ENCODE measurements at places on chromosomes 1 and 21.
A peak's percentile ranks its signal among the peaks of the same experiment; 100 is the strongest.

- DNase-seq, result no peak
Observed at GRCh38 chr1:96703186-96703585, 18.4 kb upstream of the PTBP2 start.

GRCh38 chr1:228400692-228401454, 5.8 kb downstream of the TRIM11 start:
- no peak for DNase-seq

DNA sequence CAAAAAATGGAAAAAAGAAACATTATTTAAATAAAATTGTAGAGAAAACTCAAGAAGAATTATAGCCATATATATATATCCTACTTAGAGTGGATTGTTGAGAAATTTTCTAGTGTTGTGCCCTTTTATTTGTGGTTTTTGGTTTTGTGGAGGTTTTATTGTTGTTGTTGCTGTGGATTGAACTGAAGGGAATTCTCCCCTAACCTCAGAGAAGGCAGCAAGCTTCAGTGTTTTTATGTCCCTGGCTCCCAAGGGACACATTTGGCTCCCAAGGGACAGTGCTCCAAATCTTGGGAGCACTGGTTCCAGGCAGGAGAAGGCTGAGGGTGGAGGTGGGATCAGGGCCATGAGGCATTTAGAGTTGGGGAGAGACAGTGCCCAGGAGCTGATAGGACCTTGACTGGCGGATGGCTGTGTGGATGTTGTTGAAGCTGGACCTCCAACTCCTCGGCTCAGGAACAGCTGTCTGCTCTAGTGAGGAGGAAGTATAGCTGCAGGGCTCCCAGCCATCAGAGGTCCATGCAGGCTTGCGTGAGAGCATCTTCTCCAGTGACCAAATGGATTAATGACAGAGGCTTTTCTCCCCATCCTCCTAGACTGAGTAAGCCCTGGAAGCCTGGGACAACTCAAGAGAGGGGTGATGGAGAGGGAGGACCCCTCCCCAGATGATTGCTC, 100.5 kb downstream of the TEX35 start:
- DNase-seq, result peak; percentile 37

GRCh38 chr21:16419188-16419921, 689.6 kb downstream of the USP25 start:
- DNase-seq, result peak; percentile 11

GRCh38 chr1:106907795-106908194, 148.7 kb upstream of the PRMT6 start:
- no peak for DNase-seq

DNA sequence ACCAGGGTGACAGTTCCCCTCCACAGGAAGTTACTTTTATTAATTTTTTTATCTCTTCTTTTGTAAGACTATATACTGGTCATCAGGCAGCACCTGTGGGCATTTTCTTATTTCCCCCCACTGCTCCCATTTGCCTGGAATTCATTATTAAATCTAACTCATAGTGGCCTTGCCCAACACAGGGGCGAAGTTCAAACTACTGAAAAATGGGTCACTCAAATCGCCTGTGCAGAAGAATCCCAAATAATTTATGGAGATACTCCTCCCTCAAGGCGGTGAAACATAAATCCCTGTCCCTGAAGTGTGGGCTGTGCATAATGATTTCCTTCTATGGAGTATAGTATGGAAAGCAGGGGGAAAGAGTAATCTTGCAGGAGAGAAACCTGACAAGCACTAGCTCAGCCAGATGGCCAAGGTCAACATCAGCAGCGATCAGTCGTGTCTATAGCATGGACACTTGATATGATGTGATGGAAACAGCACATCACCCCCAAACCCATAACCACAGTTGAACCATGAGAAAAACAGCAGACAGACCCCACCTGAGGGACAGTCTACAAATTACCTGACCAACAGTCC, 7.9 kb downstream of the CAMK2N1 start:
- no peak for DNase-seq

- peak; percentile 12 for DNase-seq
Observed at GRCh38 chr1:169368406-169368769, 393 bp downstream of the BLZF1 start.

GRCh38 chr1:214444182-214444939, 107.0 kb downstream of the PTPN14 start:
- DNase-seq, result no peak

- peak; percentile 54 for DNase-seq
Observed at GRCh38 chr1:62175568-62176179, 19.0 kb upstream of the L1TD1 start.

Measured in AG08395 (cell line).